Smooth muscle cell of the brain vasculature (primary cell): ENCODE measurements at places on chromosomes 12 and 14.
A peak's percentile ranks its signal among the peaks of the same experiment; 100 is the strongest.

DNA sequence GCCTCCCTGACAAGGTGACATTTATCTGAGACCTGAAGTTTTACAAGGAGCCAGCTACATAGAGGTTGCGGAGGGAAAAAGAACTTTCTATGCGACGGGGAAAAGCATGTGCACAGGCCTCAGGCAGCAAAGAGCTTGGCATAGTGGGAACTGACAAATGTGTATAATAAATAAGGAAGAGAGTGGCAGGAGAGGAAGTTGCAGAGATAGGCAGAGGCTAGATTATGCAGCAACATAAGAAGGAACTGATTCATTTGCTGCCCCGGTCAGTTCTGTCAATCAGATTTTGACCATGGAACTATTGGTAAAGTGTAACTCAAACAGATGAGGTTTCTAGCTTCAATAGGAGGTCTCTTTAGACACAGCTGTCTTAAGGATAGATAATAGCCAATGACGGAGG, 33.7 kb upstream of the RIC8B start:
- DNase-seq = no peak

- DNase-seq = no peak
These were observed 63.9 kb upstream of the GALNT9 start for GRCh38 chr12:132393245-132393795.

DNA sequence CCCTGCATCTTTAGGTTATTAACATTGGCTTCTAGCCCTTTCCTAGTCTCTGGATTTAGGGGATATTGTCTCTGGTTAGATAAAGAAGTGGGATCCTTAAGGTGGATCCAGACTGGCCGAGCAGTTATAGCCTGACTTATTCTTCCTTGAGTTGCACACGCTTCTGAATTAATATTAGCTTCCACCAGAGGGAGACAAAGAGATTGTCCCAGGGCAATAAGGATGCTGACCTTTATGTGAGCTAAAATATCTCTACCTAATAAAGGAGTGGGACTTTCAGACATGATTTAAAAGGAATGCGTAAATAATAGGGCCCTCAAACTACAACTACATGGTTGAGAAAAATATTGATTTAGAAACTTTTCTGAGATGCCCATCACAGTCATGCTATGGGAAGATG, 139.7 kb downstream of the SLCO1B3 start:
- peak; percentile 10 for DNase-seq

- DNase-seq = no peak
These were observed 18.7 kb upstream of the KIF26A start for GRCh38 chr14:104119488-104120251.

GRCh38 chr12:121678716-121679300, 9.4 kb upstream of the MORN3 start:
- no peak for DNase-seq

DNA sequence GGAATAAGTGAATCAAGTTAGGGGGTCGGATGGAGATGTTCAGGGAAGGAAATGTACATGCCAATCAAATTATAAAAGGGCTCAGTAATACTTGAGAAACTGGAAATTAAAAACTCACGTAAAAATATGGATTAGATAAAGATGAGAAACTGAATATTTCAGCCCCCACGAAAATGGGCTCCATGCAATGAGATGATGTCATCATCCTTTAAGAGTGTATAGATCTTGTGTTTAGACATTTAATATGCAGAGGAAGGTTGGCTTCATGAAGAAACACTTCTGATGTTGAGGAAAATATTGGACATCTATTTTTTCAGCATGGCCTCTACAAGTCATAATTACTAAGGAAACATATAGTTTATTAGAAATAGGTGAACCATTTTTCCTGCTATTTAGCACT, 9.5 kb downstream of the TBC1D30 start:
- DNase-seq = no peak

GRCh38 chr14:98949481-98950135, 322.4 kb downstream of the BCL11B start:
- no peak for DNase-seq

DNA sequence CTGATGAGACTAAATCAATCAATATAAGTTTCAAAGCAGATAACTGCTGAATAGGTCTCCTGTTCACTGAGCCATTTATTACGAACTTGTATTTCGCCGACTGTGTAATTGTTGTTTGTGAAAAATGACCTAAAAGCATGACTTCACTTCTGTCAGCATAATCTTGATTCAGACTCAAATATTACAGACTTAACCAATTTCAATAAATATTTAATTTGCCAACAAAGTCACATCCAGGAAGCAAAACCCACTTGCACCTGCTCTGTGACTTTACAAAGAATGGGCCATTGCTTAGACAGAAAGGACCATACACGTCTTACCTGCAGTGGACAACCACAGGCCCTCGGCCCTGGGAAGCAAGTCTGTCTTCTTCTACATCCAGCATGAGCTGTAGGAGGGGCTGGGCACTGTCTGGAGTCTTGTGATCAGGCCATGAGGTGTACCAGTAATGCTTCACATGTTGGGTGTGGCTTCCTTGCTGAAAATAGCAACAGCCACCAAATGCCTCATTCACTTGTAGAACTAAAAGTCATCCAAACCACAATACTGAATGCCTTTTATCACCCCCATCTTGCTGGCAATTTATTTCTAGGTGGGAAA, 23.5 kb upstream of the PTPRB start:
- DNase-seq = no peak

GRCh38 chr14:103186241-103186822, 63.1 kb downstream of the TNFAIP2 start:
- DNase-seq = no peak

DNA sequence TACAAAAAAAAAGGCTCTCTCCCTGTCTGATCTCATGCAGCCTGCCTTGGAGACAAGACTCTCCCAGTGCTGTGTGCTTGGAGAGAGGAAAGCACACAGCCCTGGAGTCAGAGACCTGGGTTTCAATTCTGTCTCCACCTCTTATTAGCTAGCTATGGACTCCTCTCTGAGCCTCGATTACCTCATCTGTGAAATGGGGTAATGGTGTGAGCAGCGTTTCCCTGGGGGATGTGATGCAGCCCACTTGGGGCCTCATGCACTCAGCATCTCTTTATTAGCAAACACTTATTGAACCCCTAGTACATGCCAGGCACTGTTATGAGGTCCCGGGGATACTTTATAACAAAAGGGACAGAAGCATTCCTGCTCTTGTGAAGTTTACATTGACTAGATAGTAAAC, 12.5 kb downstream of the SDS start:
- no peak for DNase-seq

- DNase-seq = no peak
These were observed 36.4 kb upstream of the EML1 start for GRCh38 chr14:99756796-99757195.

GRCh38 chr12:14956024-14956891, 5.1 kb downstream of the ARHGDIB start:
- DNase-seq = no peak
